Camera-type eye (tissue), 1 donor: ENCODE measurements at places on chromosomes 12 and 14. TPM values are rescaled to one million over a fixed set of nuclear protein-coding genes. Genes with fewer than 3 reads are reported as not detected.

MGAT4C gene
- 3.2 TPM for total RNA-seq

HNRNPC gene
- total RNA-seq = 598 TPM

SPX gene
- total RNA-seq = 6.8 TPM

AHSA1 gene
- 127 TPM for total RNA-seq

TPPP2 gene
- total RNA-seq = not detected

TAS2R7 gene
- not detected for total RNA-seq

TMX1 gene
- 119 TPM for total RNA-seq

SRGAP1 gene
- total RNA-seq = 13.7 TPM

KCNA5 gene
- total RNA-seq = 24.7 TPM

OAS1 gene
- total RNA-seq = 5.7 TPM
